ENCODE measurements at places on chromosomes 11 and 22. TPM values are rescaled to one million over a fixed set of nuclear protein-coding genes. Genes with fewer than 3 reads are reported as not detected.

The SORL1 gene
- 26.8 TPM for total RNA-seq

The MMP27 gene
- not detected for total RNA-seq

GRCh38 chr22:18031695-18032454 is 7.5 kb upstream of the MICAL3 start:
- H3K27me3 ChIP-seq: peaks cover 3% of the 10 kb centered on the region
- H3K36me3 ChIP-seq: no peaks in the 10 kb centered on the region
- DNase-seq: no peak
- no peak overlapping the region for H3K4me3 ChIP-seq
- no peaks in the 10 kb centered on the region for H3K4me1 ChIP-seq

GRCh38 chr11:72160319-72160718 is 24.8 kb downstream of the FOLR3 start:
- H3K4me3 ChIP-seq: no peak overlapping the region
- H3K27ac ChIP-seq: no peak overlapping the region
- no peaks in the 10 kb centered on the region for H3K4me1 ChIP-seq
- H3K36me3 ChIP-seq: no peaks in the 10 kb centered on the region

GRCh38 chr11:64875369-64876228 is 2.8 kb downstream of the EHD1 start:
- peak overlapping the region; percentile 99 for H3K4me3 ChIP-seq
- DNase-seq: no peak
- H3K4me1 ChIP-seq: peaks cover 69% of the 10 kb centered on the region
- peaks cover 13% of the 10 kb centered on the region for H3K36me3 ChIP-seq
- H3K27ac ChIP-seq: peak overlapping the region; percentile 99

GRCh38 chr11:8813658-8814057 is 97.3 kb upstream of the AKIP1 start:
- no peak for DNase-seq
- peaks cover 10% of the 10 kb centered on the region for H3K27me3 ChIP-seq
- no peak overlapping the region for H3K27ac ChIP-seq
- H3K36me3 ChIP-seq: no peaks in the 10 kb centered on the region
- H3K4me3 ChIP-seq: no peak overlapping the region

- no peak overlapping the region for H3K4me3 ChIP-seq
- DNase-seq: no peak
- H3K36me3 ChIP-seq: peaks cover 9% of the 10 kb centered on the region
- peaks cover 2% of the 10 kb centered on the region for H3K27me3 ChIP-seq
- no peak overlapping the region for H3K27ac ChIP-seq
Observed at GRCh38 chr11:120706257-120706656, 194.7 kb downstream of the GRIK4 start.

All from natural killer cell treated with Interleukin-12 subunit alpha and Interleukin-12 subunit beta and Interleukin-15 and Interleukin-18, amount 100 ng/mL, for 72 hours (primary cell).